SK-MEL-5 (cell line): ENCODE measurements at places on chromosomes 7 and 10.

- no peak for DNase-seq
These were observed 1244.8 kb upstream of the SORCS1 start for GRCh38 chr10:108409306-108409705.

DNA sequence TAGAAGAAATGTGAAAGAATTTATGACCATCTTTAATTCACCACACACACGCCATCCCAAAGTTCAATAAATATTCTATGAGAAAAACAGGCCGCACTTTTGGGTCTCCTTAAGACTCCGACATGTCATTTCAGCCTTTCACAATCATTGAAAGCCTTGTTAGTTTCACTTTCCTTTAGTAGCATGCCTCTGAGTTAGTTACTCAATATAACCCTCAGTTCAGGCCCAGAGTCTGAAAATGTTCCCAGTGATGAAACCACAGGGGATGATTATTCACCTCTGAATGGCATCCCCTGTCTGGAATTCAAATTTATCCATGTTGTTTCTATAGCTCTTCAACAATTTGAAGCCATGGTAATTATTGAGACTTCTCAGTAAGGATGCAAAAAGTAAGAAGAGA, 278.1 kb upstream of the NRP1 start:
- no peak for DNase-seq

GRCh38 chr7:21624320-21624719, 81.5 kb downstream of the DNAH11 start:
- no peak for DNase-seq

GRCh38 chr10:132477066-132477397, 60.6 kb upstream of the INPP5A start:
- no peak for DNase-seq

DNA sequence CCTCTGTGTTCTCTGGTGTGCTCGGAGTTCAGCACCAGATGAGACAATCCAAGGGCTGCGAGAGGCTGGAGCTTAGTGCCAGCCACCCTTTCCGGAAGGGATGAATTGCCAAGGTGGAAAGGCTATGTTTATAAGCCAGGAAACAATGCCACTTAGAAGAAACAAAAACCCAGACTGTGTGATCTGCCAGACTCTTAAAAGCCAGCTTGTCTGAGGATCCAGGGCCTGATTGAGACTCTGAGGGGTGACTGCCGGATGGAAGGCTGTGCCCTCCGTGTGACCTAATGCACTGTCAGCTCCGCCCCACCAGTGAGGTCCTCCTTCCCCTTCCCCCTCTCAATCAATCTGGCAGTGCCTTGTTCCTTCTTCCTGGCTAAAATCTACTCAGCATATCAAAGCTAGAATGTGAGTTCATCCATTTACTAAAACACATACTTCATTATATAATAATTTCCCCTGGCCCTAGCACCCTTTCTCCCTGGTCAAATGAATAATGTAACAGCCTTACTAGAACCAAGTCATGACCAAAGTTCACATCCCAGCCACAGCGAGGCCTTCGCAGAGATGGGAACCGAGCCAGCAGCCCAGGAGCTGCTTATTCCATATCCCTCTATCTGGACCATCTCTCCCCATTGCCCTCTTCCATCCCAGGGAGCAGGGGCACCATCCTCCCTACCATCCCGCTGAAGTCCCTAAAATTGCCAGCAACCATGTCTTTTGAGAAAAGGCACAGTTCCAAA, 25.5 kb downstream of the FAM107B start:
- DNase-seq: no peak

GRCh38 chr10:112914288-112914952, 35.6 kb upstream of the TCF7L2 start:
- no peak for DNase-seq

- DNase-seq: no peak
These were observed 764 bp upstream of the FAM131B start for GRCh38 chr7:143363016-143363937.

DNA sequence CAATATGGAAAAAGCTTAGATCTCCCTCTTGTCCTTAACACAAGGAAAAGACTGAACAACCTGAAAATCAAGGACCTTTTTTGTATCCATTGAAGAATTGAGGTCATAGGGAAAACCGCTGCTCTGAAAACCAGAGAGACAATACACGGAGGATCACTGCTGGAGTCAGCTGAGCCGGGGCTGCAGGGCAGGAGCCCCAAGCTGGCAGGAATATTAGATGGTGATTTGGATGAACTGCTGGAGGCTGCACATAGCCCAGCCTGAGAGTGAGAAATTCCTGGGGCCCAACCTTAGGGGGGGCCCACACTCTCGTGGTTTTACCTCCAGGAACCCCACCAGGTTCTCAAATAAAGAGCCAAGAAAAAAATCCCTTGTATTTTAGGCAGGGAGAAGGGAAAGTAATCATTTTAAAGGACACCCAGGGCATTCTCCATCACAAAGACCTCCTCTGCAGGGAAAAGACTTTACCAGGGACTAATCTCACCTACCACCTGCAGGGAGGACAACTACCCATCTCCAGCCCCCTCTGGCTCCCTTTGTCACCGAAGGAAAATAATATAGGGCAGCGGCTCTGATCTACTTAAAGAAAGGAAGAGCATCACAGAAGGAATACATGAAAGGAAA, 55.4 kb upstream of the RNF32 start:
- no peak for DNase-seq
